Activated CD8-positive, alpha-beta T cell treated with anti-CD3 and anti-CD28 coated beads, Interleukin-2, amount 10 ng/mL, durations not matched to agents 7 days and 5 days (primary cell): ENCODE measurements at places on chromosomes 3 and 15. TPM values are rescaled to one million over a fixed set of nuclear protein-coding genes. Genes with fewer than 3 reads are reported as not detected.

CELSR3 gene
- 20.2 TPM for total RNA-seq

- no peaks in the 10 kb centered on the region for H3K36me3 ChIP-seq
- H3K4me3 ChIP-seq, result no peak overlapping the region
- no peaks in the 10 kb centered on the region for H3K27me3 ChIP-seq
- DNase-seq, result no peak
These were observed 386.7 kb downstream of the UNC13C start for GRCh38 chr15:54364961-54365360.

GRCh38 chr3:130700541-130700940 lies 46.1 kb downstream of the PIK3R4 start:
- no peak overlapping the region for H3K27ac ChIP-seq
- H3K27me3 ChIP-seq, result no peaks in the 10 kb centered on the region
- H3K4me1 ChIP-seq, result no peaks in the 10 kb centered on the region
- no peak for DNase-seq
- peaks cover 38% of the 10 kb centered on the region for H3K36me3 ChIP-seq
- H3K4me3 ChIP-seq, result no peak overlapping the region

- H3K27ac ChIP-seq, result no peak overlapping the region
- H3K36me3 ChIP-seq, result no peaks in the 10 kb centered on the region
- no peaks in the 10 kb centered on the region for H3K4me1 ChIP-seq
- DNase-seq, result no peak
- H3K27me3 ChIP-seq, result no peaks in the 10 kb centered on the region
These were observed 219.7 kb upstream of the SETMAR start for GRCh38 chr3:4083225-4084015.

DNA sequence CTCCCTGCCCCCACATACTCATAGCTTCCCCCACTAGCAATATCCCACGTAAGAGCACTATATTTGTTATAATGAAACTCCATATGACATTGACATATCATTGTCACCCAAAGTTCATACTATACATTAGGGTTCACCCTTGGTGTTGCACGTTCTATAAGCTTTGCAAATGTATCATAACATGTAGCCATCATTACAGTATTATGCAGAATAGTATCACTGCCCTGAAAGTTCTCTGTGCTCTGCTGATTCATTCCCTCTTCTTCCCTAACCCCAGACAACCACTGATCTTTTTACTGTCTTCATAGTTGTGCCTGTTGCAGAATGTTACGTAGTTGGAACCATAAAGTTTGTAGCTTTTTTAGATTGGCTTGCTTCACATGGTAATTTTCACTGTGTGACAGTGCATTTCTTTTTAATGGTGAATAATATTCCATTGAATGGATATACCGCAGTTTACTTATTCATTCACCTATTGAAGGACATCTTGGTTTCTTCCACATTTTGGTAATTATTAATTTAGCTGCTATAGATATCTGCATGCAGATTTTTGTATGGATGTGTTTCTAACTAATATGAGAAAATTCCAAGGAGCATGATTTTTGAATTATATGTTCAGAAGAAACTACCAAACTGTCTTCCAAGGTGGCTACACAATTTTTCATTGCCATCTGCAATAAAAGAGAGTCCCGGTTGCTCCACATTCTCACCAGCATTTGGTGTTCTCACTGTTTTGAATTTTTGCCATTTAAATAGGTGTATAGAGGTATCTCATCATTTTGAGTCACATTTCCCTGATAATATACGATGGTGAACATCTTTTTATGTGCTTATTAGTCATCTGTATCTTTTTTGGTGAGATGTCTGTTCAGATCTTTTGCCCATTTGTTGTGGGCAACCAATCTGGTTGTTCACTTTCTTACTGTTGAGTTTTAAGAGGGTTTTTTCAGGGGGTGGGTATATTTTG lies 59.7 kb downstream of the CD200 start:
- DNase-seq, result no peak
- H3K27me3 ChIP-seq, result no peaks in the 10 kb centered on the region
- H3K27ac ChIP-seq, result no peak overlapping the region
- H3K4me1 ChIP-seq, result peaks cover 28% of the 10 kb centered on the region
- H3K36me3 ChIP-seq, result peaks cover 8% of the 10 kb centered on the region

- H3K27ac ChIP-seq, result no peak overlapping the region
- no peak overlapping the region for H3K4me3 ChIP-seq
- no peaks in the 10 kb centered on the region for H3K27me3 ChIP-seq
- DNase-seq, result no peak
- H3K36me3 ChIP-seq, result peaks cover 95% of the 10 kb centered on the region
These were observed 5.4 kb downstream of the NFKBIZ start for GRCh38 chr3:101854608-101855304.

- no peaks in the 10 kb centered on the region for H3K27me3 ChIP-seq
- peaks cover 11% of the 10 kb centered on the region for H3K36me3 ChIP-seq
- no peak for DNase-seq
- H3K4me3 ChIP-seq, result no peak overlapping the region
These were observed 29.4 kb upstream of the TNFSF10 start for GRCh38 chr3:172552607-172553006.

DNA sequence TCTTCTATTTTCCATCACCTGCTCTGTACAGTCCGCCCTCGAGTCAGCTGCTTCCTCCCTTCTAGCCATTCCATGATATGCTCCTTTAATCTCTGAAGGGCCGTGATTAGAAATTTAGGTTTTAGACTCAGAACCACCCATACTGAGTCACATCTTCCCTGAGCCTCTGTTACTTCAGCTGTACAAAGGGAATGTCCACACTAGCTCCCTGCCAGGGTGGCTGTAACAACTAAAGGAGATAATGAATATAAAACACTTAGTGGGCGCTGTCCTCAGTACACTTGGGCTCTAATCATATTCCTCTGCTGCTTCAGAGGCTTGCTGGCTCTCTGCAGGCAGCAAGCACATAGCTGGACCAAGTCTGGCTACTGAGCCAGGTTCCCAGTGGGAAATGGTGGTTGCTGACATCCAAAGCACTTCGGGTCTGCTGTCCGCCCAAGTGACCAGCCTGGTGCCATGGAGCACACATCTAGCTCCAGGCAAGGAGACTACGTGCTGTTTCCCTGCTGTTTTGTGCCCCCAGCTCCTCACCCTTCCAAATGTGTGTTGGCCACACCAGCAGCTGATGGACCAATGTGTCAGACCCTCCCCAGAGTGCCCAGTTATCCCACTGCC lies 901 bp upstream of the CHST14 start:
- peaks cover 27% of the 10 kb centered on the region for H3K36me3 ChIP-seq
- no peaks in the 10 kb centered on the region for H3K27me3 ChIP-seq
- H3K4me1 ChIP-seq, result peaks cover 31% of the 10 kb centered on the region
- DNase-seq, result no peak

DNA sequence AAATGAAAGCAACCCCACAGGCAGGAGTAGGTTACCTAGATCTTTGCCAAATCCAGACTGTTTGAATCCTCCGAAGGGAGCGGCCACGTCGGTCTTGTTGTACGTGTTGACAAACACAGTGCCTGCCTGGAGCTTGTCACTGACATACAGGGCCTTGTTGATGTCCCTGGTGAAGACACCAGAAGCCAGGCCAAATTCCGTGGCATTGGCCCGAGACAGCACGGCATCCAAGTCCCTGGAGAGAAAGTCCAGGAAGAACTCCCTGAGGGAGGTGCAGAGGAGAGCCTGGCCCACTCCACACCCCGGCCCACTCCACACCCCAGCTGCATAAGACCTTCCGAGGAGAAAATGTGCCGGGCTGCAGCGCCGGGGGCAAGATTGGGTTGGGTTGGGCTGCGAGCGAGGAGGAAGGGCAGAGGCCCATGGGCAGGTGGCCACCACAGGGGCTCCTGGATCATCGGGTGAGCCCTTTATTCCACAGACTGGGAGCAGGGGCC lies 21.8 kb upstream of the SLC41A3 start:
- no peak overlapping the region for H3K4me3 ChIP-seq
- DNase-seq, result no peak
- no peaks in the 10 kb centered on the region for H3K36me3 ChIP-seq
- H3K27ac ChIP-seq, result no peak overlapping the region
- H3K4me1 ChIP-seq, result no peaks in the 10 kb centered on the region

DNA sequence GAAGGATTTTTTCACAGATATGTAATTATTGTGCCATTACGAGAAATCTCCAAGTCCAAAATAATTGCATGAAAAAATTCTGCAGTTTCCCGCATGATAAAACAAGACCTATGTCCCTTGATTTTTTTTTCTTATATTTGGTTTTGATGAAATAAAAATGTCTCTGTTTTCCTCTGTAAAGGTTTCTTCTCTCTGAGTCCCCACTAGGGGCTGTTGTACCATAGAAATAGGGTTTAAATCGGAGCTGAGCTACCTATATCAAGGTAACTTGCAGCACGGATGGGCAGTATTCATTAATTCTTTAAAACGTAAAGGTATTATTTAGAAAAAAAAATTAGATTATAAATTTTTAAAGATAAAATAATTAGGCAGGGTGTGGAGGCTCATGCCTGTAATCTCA lies 66.6 kb upstream of the IGF1R start:
- DNase-seq, result no peak
- peaks cover 27% of the 10 kb centered on the region for H3K27me3 ChIP-seq
- H3K4me3 ChIP-seq, result no peak overlapping the region
- H3K4me1 ChIP-seq, result peaks cover 5% of the 10 kb centered on the region

PARP9 gene
- total RNA-seq, result 115 TPM

DNA sequence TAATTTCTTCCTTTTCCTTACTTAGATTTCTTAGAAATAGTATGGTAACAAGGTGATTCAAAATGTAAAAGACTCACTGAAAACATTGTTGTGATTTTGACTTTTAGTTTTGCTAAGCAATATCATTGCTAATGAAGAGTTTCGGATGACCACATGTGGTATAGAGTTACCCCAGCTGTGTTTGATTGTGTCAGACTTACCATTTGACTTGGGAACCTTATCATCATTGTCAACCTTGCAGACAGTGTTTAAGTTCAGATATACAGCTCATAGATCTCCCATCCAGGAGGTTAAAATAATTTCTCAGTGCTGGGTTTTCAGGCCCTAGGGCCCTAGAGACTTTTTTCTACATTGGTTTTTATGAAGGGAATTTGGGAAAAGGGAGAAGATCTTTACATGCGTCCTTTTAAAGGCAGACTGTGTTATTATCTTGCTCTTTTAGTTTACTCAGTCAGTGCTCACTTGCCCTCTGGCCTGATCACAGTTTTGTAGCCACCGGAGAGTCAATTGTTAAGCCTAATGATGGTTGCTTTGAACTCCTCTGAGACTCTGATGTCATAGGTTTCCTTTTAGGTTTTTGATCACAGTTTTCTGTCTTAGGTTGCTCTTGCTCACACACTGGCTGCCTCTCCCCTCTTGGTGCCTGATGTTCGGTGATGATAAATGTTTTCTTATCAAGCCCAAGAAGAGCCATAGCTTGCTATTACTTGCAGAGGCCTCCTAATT lies 133.5 kb upstream of the ZPLD1 start:
- no peak for DNase-seq
- peaks cover 11% of the 10 kb centered on the region for H3K4me1 ChIP-seq
- peaks cover 12% of the 10 kb centered on the region for H3K27me3 ChIP-seq
